PC-9 (cell line): ENCODE measurements at places on chromosomes 16 and 17.

- no peak for DNase-seq
These were observed 53.5 kb downstream of the SMURF2 start for GRCh38 chr17:64608571-64608981.

- DNase-seq: no peak
These were observed 10.2 kb upstream of the MPP2 start for GRCh38 chr17:43917348-43918025.

GRCh38 chr17:78986649-78987328, 7.1 kb upstream of the LGALS3BP start:
- DNase-seq: peak; percentile 41

GRCh38 chr16:1914988-1915387, 3.2 kb downstream of the HS3ST6 start:
- DNase-seq: no peak

GRCh38 chr17:9309216-9309615, 266.4 kb downstream of the STX8 start:
- DNase-seq: no peak

- peak; percentile 93 for DNase-seq
These were observed 10.2 kb downstream of the LASP1 start for GRCh38 chr17:38879878-38880665.

DNA sequence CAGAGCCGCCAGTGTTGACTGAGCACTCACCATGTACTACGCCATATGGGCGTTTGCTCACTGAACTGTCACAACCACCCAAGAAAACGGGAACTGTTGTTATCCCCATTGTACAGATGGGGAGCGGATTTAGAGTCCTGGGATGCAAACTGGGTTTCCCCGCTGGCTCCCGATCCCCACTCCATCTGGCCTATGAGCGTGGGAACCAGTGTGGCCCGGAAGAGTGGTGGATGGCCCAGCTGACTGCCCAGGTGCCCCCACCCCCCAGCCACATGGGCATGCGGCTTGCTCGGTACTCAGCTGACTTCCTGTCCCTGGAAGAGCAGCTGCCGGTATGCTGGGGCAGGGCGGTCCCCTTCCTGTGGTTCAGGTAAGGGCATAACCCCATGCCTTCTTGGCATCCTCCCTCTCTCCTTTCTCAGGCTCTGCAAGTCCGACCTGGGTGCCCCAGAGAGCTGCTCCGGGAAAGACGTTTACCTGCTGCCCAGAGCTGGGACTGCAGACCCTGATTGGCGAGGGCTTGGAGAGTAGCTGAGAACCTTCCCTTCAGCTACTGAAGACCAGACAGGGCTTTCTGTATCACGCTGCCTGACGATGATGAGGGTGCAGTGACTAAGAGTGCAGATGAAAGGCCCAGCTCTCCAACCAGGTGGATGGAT, 16.2 kb downstream of the SOCS3 start:
- DNase-seq: peak; percentile 81

- no peak for DNase-seq
These were observed 338.0 kb downstream of the WWOX start for GRCh38 chr16:78437352-78437968.

GRCh38 chr16:85862476-85863383, 36.2 kb upstream of the IRF8 start:
- DNase-seq: no peak

GRCh38 chr16:2980227-2981176, at the start of gene PKMYT1:
Gene PKMYT1 (minus strand): TSS chr16:2980446. CDS start chr16:2979657, 789 bp downstream.
- DNase-seq: peak; percentile 63

DNA sequence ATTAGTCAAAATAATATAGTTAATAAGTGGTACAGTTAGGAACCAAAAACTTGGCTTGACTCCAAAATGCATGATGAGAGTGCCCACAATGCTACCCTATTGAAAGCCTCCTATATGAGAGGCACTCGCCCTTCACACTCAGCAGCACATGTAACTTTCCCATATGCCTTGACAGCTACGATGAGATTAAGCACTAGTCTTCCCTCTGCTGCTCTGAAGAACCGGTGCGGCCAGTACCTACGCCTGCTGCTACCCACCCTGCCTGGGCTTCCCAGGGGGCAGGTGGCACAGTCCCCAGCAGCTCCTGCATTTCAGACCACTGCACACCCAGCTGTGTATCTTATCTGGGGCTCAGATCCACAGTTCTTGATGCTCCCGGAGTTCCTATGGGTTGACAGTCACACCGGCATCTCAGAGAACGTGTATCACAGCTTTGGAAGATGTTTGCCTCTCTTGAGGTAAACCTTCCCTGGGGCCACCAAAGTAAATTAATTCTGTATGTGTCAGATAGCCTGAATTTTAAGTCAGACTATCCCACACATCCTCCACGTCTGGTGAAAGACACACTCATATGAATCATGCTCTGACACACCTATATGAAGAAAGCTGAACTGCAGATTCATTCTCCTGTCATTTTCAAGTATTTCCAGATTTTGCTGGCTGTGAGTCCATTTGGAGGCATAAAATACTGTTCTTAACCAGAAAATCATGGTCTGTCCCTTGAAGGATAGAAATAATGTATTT, 77.8 kb downstream of the MYH10 start:
- no peak for DNase-seq

DNA sequence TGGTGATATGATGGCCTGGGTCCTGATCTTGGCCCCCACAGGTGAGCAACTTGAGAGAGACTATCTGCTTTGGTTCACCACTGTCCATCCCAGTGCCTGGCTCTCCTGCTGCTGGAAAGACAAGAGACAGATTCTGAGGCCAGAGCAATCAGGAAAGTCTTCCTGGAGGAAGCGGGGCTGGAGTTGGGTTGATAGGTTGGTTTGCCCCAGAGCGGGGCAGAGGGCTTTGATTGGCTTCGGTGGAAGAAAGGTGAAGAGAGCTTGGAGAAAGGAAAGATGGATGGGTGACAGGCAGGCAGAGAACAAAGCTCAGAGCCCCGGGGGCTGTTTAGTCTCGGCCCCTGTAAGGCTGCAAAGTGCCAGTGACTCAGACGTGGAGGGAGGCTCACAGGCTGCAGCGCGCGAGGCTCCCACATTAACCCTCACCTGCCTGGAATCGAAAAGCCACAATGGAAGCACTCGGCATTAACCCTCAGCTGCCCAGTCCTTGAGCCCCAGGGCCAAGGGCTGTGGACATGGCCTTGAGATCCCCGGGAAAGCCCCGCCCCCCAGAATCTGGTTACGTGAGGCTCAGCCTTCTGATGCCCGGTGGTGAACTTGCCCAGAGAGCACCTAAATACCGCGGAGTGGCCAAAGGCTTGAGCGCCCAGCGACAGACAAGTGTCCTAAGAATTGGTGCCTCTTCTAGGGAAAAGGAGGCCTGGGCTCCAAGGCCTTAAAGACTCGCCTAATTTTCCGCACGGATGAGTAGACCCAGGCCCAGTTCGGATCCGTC, 996 bp upstream of the CPNE2 start:
- DNase-seq: peak; percentile 60

DNA sequence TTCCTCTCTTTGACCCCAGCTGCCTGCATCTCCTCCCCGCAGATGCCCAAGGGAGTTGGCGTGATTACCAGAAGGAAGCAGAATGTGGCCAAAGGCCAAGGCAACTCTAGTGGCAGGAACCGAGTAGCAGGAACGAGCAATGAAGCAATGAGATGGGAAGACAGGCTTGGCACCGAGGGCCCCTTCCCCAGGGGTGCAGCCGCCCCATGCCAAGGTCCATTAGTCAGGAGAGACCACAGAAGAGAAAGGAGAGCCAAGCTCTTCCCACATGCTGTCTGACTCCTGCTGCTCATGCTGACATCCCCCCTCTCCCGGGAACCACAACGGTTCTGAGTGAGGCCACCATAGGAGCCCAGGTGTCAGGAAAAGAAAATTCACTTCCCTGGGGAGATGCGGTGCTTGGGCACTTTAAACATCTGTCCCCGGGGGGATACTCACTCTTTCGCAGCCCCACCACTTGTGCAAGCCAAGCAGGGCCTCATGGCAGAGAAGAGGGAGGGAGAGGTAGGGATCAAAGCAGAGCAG, 67.4 kb downstream of the MYO18A start:
- no peak for DNase-seq

DNA sequence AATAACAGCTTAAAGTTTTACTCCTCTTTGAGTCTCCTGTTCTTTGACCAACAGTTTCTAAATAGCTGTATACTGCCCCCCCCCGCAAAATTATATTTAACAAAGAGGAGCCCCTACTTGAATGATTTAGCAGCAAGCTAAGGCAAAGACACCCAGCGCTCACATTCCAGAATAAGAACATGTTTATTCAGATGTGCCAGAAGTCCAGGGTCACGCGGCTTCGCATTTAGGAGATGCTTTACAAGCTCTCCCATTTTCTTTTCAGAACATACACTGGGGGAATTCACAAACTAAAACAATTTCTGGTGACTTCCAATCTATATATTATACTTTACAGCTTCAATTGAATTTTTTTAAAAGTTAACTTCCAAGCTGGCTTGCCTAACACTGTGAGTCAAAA, 5.3 kb downstream of the PLD6 start:
- no peak for DNase-seq

DNA sequence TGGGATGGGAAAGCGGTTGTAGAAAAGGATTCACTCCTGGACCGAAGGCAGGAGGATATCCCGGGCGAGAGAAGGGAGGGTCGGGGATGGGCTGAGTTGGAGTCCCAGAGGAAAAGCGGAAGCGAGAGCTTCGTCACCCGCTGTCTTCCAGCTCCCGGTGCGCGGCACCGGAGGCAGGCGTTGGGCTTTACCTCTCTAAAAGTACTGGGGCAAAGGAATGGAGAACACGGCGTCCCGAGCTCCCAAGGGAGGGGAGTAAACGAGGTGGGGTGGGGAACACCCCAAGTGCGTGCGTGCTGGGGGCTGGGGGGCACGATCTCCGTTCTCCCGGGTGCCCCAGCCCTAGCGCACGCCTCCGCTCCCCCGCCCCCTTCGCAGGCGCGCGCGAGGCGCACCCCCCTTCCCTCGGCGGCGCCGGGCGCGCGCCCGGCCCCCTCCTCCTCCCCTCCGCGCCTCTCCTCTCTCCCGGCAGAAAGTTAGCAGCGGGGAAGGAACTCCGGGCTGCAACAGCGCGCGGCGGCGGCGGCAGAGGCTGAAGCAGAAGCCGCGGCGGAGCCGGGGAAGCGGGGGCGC, at the start of gene HS3ST4:
Gene HS3ST4 (plus strand): TSS at position 441 of the 573 bp plus-strand sequence.
- DNase-seq: no peak

- DNase-seq: no peak
These were observed 24.2 kb downstream of the DNAH9 start for GRCh38 chr17:11622492-11622891.

GRCh38 chr17:31916491-31917064, 15.1 kb upstream of the UTP6 start:
- DNase-seq: no peak

DNA sequence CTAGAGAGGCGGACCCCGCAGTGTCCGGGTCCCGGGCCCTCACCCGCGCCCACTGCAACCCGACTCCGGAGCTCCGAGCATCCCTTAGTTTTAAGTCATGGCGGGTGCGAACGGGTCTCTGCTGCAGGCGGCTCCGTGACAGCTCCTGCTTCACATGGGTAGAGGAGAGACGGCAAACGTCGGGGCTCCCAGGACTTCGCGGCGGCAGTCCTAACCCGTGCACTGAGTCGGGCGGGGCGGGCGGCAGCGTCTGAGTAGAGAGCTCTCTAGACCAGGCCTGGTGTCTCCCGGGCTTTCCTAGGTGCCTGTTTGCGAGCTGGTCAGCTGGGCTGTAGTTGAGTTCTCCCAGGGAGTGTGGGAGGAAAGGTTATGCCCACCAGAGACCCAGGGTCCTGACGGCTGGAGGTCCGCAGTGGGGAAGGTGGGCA, 345 bp downstream of the TSC2 start:
- no peak for DNase-seq

- no peak for DNase-seq
These were observed 127.1 kb downstream of the MAF start for GRCh38 chr16:79473456-79473855.

DNA sequence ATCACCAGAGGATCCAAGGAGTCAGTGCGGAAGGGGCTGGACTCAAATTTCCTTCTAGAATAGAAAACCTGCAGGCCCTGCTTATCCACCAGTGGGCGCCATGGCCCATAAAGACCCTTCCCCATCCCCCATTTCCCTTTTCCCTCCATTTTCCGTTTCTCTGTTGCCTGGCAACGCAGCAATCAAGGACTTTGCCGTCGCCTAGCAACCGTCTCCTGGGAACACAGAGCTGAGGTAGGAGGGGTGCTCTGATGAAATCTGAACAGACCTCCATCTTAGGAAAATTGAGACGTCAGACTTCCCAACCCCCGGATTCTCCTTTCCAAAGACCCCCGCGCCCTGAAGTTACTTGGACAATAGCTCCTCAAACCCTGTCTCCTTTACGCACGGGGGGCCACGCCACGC, 5.7 kb downstream of the DLG4 start:
- no peak for DNase-seq

- peak; percentile 51 for DNase-seq
These were observed at the start of gene CLCN7 for GRCh38 chr16:1474796-1475551. Gene CLCN7 (minus strand): TSS chr16:1475028. CDS start chr16:1474974, 54 bp downstream.

- DNase-seq: no peak
These were observed 21.3 kb downstream of the RAI1 start for GRCh38 chr17:17702449-17703139.

DNA sequence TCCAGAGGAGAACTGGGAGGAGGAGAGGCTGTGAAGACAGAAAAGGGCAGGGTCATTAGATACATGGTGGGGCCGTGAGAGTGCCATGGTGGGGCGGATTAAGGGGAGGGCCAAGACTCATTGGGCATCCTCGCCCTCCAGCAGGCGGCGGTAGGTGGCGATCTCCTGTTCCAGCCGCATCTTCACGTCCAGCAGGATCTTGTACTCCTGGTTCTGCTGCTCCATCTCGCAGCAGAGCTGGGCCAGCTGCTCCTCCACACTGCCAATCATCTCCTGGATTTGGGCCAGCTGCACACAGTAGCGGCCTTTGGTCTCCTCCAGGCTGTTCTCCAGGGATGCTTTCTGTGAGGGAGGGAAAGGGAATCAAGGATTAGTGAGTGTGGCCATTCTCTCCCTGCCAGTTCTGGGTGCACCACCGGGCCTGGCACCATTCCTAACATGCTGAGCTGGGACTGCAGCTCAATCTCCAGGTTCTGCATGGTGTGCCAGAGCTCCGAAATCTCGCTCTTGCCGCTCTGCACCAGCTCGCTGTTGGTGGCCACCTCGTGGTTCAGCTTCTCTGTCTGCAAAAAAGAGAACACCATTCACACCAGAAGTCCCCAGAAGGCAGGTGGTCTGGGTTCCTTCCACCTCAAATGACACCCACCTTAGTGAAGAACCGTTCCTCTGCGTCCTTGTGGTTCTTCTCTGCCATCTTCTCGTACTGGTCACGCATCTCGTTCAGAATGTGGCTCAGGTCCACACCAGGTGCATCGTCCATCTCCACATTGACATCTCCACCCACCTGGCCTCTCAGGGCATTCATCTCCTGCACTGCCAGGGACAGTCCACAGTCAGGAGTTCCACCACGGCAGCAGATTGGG, 129.0 kb downstream of the CCDC144A start:
- no peak for DNase-seq

GRCh38 chr16:11133344-11133943, 122.6 kb downstream of the SOCS1 start:
- DNase-seq: peak; percentile 90
